Mammary epithelial cell (primary cell): ENCODE measurements at places on chromosomes 3 and 15.

DNA sequence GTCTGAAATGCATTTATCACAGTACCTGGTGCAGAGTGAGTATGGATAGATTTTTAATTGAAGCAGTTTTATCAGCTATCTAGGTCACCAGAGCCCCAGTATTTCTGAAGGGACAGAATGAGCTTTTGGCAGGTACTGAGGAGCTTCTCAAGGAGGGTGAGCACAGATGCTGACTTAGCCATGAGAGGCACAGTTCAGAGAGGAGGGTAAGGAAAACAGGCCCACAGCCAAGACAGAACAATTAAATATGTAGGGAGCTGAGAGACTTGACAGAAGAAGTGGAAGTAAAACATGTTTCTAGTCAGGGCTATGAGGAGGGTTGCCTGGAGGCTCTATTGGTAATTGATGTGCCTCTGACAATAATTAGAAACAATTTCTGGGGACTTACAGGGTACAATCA is 20.1 kb downstream of the ZNF80 start:
- no peak for DNase-seq

GRCh38 chr15:98034731-98035130 is 74.2 kb downstream of the ARRDC4 start:
- DNase-seq: no peak

DNA sequence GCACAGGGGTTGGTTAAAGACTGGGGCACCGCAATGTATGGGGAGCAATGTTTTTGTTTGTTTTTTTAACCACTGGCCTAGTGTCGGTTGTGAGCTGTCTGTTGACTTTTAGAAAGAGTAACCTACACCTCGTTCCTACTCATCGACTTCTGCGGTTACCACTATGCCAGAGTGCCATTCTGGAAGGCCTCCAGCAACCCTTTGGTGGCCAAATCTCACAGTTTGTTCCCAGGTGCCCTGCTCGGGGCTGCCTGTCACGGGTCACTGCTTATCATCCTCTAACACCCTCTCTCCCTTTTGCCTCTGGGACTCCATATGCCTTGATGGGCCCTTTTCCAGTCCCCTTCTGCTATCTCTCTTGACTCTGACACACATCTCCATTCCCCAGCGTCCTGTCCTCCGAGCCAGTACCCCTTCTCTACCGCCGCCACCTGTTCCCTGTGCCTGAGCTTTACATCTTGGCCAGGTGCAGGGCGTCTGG is 290.4 kb upstream of the C2CD4B start:
- DNase-seq: no peak

DNA sequence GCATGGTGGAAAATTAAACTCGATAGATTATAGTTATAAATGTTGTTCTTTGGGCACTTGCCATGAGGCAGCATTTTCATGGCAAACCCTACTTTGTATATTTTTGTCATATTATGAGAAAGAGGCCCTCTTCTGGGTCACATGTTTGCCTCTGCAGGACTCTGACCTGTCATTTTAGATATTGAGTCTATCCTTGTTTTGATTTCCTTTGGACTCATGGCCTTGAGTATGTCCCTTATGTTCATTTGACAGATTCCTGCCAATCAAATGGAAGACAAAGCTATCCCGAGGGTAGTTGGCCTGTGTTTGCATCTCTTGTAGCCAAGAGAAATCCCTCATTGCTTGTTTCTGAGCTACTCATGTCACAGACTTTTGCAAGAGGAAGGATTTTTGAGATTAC is 226.3 kb downstream of the LPP start:
- DNase-seq: no peak

GRCh38 chr3:157465741-157466140 is 29.1 kb downstream of the PTX3 start:
- DNase-seq: no peak

DNA sequence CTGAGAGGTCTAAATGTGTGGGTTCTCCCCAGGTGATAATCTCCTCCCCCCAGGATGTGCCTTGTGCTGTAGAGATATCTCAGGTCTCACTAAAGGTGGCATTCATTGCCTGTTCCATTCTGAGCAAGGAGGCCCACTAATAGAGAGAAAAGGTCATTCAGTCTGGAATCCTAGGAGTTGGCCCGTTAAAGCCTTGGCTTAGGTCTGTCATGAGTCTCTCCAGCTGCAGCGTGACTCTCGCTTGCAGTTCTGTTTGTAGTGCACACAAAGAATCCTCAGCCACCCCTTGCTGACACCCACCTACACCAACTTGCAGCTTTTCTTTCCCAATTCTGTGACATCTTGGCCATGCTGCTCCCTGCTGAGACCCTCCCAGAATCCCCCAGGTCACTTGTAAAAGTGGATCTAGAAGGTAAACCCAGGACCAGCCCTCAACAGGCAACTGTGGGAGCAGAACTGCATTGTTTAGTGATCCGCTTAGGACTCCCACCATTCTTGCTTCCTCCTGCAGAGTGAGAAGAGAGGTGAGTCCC is 17.7 kb downstream of the MAGEF1 start:
- no peak for DNase-seq

DNA sequence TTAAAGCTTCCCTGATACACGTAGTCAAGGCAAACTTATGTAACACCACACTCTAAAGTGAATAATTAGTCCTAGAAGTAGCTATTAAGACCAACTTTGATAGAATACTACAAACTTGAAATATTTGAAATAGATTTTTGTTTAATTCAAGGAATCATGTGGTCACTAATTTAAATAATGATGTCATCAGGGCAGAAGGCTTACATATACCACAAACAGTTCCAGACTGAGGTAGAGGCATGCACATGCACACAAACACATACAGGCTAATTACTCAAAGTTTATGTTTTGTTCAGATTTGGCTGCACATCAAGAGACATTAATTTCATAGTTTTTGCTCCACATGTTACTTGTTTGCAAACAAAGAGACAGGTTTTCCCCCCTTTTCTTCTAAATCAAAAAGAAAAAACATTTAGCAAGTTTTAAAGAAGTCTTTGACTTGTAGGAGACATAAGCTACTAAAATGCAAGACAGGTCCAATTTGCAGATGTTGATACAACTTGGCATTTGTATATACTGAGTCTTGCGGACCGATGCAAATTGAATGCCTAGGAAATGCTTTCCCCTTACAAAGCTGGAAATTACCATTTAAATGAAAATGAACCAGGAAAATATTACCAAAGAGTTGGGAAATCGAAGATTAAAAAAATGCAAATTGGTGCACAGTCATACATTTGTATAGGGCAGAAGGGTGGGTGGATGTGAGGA is 594.8 kb downstream of the MAGI1 start:
- DNase-seq: no peak

- no peak for DNase-seq
These were observed 426.1 kb downstream of the EDEM1 start for GRCh38 chr3:5613599-5613998.

GRCh38 chr15:99443768-99444446 is 121.9 kb upstream of the MEF2A start:
- no peak for DNase-seq

- DNase-seq: peak; percentile 50
These were observed 15.3 kb downstream of the ZBTB47 start for GRCh38 chr3:42668793-42669217.

DNA sequence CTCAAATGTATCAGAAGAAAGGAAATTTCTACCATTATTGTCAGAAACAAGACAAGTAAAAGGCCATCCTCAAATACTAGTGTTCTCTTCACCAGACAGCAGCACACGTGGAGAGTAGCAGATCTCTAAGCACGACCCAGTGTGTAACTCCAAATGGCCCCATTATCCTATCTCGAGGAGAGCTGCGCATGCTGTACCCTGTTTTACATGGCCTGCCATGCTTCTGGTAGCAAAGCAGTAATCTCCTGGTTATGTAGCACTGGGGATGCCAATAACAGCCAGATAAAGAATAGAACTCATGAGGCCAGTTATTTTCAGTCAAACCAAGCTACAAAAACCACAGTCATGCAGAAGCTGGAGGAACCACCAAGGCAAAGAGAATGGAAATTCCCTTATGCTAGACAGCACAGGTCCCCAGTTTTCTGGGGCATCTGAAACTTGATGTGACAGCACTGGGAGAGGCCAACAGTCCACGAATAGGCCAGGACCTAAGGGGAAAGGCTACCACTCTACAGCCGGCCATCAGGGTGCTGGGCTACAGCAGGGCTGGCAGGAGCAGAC is 73.0 kb downstream of the LIPC start:
- DNase-seq: no peak

DNA sequence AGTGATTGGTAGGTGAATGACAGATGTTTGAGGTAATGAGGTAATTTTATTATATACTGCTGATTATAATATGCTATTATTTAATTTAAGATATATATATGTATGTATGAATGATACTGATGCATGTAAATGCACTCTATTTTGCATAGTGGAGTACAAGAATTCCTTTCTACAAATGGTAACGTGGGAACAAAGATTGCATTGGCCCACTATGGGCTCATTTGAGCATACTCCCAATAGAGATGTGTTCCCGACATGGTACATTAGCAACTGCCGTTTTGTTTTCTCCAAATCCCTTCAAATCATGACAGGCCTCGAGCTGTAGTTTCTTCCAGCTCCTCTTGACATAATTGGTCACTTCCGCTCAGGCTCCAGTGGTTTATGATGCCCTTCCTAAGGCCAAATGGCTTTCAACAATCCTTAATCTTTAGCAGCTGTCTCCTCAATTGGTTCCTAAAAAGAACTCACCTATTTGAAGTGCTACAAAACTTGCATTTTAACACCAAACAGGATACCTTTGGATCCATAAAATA is 266.1 kb downstream of the ADAMTSL3 start:
- DNase-seq: no peak

DNA sequence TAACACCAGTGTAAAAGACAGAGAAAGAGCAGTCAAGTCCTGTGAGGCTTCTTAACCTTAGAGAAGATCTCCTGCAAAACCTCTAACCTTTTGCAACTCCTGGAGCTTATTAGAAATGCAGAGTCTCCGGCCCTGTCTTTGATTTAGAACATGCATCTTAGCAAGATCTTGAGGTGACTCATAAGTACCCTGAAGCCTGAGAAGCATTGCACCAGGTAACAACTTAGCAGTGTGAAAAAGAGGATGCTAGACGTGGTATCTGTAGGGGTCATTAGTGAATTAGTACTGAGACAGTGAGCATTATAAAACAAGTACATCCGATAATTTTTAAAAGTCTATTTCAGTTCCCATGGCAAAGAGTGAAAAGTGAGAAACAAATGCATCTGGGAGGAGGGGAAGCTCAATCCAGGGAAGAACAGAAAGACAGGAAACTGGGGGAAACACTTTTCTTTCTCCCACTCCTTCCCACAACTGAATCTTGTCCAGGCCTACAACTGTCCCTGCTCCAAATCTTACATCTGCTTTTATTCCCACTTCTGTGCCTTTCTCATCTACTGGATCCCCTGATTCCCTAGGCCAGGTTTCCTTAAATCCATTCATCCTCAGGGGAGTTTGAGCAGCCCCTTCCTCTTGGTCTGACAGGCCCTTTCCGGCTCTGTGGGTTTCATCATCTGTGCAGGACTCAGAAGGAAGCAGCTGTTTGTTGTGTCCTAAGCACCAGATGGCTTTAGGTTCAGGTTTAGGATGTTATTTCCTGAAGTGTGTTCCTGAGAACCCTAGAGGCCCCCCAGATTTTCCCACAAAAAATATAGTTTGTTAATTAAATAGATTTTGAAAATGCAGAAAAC is 128.1 kb upstream of the IL12A start:
- DNase-seq: no peak

GRCh38 chr15:78438619-78439285 is 736 bp downstream of the IREB2 start:
- peak; percentile 11 for DNase-seq

GRCh38 chr15:66040211-66040892 is 171.1 kb downstream of the RAB11A start:
- no peak for DNase-seq

GRCh38 chr15:78051596-78051995 is 25.9 kb downstream of the TBC1D2B start:
- no peak for DNase-seq

GRCh38 chr3:20914310-20914709 is 728.3 kb upstream of the SGO1 start:
- no peak for DNase-seq

DNA sequence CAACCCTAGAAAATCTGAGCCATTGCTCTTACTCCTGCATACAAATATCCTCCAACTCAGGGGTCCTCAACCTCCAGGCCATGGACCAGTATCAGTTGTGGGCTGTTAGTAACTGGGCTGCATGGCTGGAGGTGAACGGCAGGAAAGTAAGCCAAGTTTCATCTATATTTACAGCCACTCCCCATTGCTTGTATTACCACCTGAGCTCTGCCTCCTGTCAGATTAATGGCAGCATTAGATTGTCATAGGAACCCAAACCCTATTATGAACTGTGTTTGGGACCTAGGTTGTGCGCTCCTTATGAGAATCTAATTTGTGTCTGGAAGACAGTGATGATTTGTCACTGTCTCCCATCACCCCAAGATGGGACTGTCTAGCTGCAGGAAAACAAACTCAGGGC is 246.5 kb upstream of the CDIN1 start:
- no peak for DNase-seq

- no peak for DNase-seq
These were observed 702.3 kb downstream of the SI start for GRCh38 chr3:164375995-164376394.

DNA sequence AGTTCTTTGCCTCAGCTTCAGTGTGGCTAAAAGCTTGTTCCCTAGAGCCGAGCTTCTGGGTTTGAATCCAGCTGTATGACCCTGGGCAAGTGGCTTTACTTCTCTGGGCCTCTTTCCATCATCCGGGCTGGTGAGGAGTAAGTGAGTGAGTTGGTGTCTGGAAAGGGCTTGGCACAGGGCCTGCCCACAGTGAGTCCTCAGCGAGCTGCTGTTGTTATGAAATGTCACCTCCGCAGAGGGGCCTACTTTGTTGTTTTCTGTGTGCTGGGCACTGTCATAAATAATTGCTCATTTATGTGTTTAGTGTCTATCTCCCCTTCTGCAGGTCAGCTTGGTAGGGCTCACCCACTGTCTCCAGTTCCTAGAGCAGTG is 31.7 kb downstream of the SLC6A6 start:
- peak; percentile 33 for DNase-seq

GRCh38 chr3:135922903-135923250 is 42.7 kb upstream of the PPP2R3A start:
- peak; percentile 54 for DNase-seq

- no peak for DNase-seq
These were observed 18.7 kb downstream of the NR2F2 start for GRCh38 chr15:96349034-96349856.

DNA sequence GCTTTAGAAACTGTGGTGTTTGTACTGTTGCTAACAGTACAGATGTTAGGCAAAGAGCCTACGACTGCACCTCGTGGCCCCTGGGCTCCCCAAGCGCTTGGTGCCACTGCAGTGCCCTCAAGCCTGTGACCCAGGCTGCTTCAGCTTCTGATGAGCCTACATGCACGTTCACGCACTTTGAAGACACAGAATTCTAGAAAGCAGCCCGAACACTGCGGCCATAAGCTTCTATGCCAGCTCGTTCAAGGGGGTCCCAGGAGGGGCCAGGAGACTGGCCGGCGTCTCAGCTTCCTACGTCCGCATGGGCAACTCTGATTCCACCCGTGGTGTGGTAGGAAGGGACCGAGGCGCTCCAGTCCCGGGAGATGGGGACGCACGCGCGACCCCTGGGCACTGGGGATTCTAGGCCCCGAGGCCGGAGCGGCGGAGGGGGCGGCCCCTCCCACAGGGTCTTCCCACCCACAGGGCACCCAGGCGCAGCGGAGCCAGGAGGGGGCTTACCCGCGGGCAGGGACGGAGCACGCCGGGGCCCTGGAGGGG is 653 bp downstream of the MYO5C start:
- no peak for DNase-seq
